ENCODE measurements at places on chromosomes 2 and 18.

DNA sequence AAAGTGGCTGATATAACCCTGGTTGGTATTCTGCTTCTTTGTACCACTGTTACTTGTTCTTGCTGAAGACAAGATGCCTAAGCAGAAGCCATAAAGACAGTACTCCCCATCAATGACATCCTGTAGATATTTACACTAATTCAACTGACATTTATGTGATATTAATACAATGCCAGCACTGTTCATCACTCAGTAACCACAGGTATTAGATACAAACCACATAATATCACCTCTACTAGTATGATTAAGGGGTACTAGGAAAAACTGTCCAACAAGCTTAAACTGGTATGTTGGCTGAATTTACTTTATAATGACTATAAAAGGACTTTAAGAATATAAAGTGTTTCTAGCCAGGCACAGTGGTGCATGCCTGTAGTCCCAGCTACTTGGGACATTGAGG, 65.8 kb downstream of the RTN4 start:
- no peak for DNase-seq

- DNase-seq: no peak
These were observed 598.6 kb downstream of the SLC4A3 start for GRCh38 chr2:220226076-220226475.

GRCh38 chr18:63126134-63127069, 193.2 kb downstream of the BCL2 start:
- DNase-seq: no peak

DNA sequence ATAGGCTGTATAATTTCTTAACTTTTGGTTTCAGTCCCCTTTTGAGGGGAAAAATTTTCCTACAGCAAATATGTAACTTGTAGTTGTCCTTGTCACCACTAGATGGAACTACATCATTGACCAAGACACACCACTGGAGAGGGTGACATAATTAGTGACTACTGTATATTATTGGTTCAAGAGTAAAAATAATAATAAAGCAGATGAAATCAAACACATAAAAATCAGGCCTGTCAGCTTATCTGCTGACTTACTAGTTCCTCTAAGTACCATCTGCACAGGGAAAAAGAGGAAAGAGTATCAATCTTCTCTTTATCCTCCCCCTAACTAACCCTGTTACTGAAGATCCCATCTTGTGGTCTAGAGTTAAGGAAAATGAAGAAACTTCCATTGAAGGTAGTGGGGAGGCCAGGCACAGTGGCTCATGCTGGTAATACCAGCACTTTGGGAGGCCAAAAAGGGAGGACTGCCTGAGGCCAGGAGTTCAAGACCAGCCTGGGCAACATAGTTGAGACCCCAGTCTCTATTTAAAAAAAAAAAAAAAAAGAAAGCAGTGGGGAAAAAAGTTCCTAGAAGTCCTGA, 29.6 kb upstream of the ENOSF1 start:
- DNase-seq: peak; percentile 86

GRCh38 chr2:79004680-79005079, 20.8 kb upstream of the REG3G start:
- DNase-seq: no peak

DNA sequence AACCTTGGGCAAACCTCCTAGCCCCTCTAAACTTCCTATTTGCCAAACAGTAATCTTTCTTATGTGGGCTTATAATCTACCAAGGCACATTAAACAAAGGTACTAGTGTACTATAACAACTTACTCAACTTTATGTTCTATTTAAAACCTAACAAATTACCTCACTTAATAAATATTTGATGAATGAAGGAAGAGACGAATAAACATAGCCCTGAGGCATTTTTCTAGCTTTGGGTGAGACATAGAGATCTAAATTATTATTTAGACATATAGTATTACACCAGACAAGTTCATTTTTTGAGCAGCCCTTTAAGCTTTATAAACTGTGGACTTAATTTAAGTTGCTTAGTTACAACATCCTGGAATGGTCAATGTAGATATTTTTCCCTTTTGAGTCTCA, 104.6 kb downstream of the UNC80 start:
- DNase-seq: no peak

DNA sequence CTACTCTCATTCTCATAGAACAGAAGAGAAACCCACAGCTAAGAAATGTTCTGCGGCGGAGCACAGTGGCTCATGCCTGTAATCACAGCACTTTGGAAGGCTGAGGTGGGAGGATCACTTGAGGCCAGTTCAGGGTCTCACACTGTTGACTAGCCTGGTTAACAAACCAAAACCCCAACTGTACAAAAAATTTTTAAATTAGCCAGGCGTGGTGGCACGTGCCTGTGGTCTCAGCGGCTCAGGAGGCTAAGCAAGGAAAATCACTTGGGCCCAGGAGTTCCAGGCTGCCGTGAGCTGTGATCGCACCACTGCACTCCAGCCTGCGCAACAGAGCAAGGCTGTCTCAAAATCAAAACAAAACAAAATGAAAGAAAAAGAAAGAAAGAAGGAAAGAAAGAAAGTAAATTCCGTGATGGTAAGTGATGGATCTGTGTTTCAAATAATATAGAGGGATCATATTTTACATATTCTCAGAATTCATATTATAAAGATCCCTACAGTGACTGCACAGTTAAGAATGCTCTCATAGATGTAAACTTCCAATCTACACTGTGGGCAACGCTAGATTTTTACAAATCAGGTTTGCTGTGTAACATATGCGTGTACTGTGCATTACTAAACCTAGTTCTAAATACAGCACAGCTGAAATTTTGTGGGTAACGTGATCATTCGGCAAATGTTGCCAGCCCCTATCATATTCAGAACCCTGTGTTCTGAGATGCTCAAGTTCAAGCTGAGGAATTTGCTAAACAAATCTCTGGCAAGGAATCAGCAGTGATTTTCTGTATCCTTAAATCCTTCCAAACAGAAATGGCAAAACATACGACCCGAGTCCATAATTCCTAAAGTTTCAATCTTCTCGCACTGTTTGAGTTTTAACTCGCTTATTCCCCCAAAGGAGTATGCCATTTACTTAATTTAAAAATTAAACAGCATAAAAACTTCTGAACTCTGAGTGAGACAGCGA, 1.2 kb upstream of the RAB12 start:
- DNase-seq: no peak

DNA sequence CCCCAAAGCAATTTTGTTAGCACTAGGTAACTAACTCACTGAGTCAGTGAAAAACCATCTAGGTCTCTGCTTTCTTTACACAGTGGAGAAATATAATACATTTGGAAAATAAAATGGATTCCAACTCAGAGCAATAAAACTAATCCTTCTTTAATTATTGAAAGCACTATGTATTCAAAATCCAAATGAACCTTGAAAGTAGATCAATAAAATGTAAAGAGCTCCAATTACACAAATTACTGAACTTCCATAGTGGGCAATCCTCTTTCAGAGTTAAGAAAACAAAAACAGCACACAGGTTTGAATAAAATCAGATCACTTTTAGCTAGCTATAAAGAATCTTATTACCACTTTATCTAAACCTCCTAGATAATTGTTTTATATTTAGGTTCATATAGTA, 208.1 kb downstream of the NR4A2 start:
- no peak for DNase-seq

DNA sequence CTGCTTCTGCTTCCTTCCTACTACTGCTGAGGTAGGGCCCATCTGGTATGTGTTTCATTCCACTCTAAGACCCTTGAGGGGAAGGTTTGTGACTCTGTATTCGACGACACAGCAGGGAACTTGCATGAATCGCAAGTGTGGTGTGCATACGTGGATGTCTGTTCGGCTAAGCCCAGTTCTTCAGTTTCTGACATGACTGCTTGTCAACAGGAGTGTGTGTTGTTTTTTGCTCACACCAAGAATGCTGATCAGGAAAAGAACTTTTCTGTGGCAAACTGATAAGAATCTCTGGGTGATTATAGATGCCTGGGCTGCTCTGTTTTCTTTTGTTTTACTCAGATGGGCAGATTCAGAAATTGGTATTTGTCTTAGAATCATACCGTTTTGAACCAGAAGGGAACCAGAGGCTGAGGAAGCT, 22.0 kb downstream of the TNFRSF11A start:
- no peak for DNase-seq

All from DMS53 (cell line).